ENCODE measurements at places on chromosomes 1 and 21.

DNA sequence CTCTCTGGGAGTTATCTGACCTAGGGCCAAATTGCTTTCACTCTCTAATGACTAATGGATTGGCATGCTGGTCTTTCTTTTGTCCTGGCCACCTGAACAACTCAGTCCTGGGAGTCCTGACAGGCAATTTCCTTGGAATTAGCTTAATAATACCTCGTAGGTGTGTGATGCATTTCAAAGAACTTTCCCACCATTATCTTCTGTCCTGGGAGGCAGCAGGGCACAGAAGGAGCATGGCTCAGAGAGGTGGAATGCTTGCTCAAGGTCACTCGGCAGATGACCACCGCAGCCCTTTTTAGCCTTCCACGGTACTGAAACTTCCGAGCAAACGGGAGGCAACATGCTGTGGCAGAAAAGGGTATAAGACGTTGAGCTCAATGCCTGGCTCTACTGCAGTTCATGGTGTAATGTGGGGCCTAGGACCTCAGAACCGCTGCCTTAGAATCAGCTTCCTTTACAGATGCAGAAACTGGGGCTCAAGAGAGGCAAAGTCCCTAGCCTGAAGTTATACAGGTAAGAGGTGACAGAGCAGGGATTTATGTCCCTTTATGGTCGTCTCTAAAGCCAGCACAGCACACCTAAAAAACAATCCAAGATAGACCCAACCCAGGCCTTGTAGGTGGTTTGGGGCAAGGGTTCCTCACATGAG, 3.2 kb downstream of the ID3 start:
- DNase-seq = peak; percentile 88

DNA sequence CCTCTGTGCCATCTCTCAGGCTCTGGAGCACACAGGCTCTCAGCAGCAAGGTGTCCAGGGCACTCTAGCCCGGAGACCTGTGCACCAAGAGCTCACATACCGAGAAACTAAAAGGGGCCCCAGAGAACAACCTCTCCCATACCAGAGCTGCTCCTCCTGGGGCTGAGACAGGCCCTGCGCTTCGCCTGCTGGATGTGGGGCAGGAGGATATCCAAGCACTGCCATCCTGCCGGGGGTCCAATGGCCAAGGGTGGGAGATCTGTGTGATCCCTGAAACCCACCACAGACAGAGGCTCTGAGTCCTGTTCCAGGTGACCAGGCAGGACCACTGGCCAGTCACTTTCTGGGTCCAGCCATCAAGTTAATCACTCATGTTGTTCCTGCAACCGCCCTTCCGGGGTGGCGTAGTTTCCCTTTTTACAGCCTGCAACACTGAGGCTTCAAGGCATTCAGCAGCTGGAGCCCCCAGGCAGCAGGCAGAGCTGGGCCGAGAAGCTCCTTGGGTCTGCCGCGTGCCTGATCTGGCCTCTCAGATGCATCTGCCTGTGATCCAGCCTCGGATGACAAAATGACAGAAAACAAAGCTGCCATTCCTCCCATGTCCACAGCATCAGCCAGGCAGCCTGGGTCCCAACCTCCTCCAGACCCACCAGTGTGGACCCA, 36.7 kb upstream of the ACTRT2 start:
- no peak for DNase-seq

DNA sequence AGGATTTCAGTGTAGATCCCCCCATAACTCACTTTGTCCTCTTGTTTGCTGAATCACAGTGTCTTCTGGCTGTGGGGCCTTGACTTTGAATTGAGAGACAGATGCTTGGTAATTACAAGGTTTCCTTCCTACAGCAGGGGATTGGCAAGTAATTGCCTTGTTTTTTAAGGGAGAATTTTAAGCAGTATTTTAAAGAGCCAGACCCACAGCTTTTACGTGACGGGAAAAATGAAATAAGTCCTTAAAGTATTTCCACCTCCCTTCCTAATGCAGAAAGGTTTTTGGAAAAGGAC, 41.0 kb downstream of the PGBD5 start:
- no peak for DNase-seq

- no peak for DNase-seq
Measured at GRCh38 chr1:220511179-220511578, 16.8 kb upstream of the MARK1 start.

GRCh38 chr1:183645531-183645930, 7.6 kb downstream of the APOBEC4 start:
- DNase-seq = no peak

GRCh38 chr1:177863796-177864195, 106.1 kb downstream of the SEC16B start:
- no peak for DNase-seq

DNA sequence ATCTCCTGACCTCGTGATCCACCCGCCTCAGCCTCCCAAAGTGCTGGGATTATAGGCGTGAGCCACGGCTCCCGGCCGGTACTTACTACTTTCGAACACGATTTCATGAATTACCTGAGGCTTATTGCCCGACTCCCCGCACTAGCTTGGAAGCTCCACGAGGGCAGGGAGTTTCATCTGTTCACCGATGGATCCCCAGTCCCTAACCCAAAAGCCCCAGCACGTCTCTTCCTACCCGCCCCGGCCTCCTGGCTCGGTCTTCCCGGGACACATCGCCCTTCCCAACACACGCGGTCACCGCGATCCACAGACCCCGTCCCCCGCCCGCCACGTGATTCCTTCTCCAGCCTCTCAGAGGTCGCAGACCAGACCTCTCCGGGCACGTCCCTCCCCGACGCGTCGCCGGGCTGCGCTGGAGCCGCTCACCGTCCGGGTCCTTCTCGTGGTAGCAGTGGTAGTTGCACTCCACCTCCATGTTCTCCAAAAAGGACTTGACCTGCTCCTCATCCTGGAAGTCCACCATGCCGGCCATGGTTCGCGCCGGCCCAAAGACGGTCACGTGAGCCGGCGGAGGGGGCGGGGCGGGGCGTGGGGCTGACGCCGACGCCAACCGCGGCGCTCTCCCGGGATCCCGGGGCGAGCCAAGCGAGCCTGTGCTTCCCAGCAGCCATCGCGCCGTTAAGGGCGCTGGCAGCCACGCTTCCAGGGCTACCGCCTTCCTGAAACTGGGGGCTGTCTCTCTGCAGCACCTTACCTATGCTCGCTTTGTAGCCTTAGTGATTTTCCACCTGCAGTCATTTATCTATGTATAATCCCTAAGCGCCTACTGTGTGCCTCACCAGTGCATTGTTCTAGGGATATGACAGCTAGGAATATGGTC, at the start of gene COA7:
TSS of gene COA7 (minus strand) at position 553 of the 880 bp plus-strand sequence. CDS start at position 532, 21 bp downstream.
- peak; percentile 85 for DNase-seq

DNA sequence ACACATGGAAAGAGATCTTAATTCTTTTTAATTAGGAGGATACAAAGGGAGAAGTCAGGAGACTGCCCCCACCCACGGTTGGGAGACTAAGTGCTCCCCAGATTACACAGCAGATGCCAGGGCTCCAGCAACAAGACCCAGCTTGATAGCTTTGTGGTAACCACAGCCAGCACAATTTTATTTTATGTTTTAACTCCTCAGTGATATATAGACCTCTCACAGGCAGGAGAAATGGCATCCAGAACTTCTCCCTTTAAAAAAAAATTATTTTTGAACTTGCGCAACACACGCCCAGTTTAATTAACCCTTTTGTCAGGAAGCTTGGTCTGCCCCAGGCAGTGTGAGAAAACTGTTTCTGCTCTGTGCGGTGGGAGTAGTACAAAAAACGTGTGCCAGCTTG, 62.6 kb upstream of the ACOT11 start:
- no peak for DNase-seq

- no peak for DNase-seq
Measured at GRCh38 chr1:172874950-172875349, 175.8 kb downstream of the TNFSF18 start.

- no peak for DNase-seq
Measured at GRCh38 chr1:94701796-94702441, 118.2 kb upstream of the SLC44A3 start.

DNA sequence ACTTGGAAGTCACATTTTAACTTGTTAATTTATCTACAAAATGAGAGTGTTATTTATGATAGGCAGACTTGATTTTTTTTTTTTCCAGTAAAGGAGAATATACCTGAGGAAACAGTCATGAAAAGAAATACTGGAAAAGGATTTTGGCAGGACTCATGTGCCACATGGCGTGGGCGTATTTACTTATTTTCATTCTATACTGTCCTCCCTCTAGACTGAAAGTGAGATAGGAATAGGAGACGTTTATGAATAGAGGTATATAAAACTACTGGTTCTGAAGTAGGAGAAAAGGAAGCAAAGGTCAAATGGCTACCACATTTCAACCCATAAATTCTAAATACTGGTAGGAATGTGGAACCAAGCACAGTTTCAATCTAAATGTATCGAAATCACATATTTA, 94.8 kb upstream of the MPC2 start:
- no peak for DNase-seq
